NCI-H146 (cell line): ENCODE measurements at places on chromosomes 11 and 22.

DNA sequence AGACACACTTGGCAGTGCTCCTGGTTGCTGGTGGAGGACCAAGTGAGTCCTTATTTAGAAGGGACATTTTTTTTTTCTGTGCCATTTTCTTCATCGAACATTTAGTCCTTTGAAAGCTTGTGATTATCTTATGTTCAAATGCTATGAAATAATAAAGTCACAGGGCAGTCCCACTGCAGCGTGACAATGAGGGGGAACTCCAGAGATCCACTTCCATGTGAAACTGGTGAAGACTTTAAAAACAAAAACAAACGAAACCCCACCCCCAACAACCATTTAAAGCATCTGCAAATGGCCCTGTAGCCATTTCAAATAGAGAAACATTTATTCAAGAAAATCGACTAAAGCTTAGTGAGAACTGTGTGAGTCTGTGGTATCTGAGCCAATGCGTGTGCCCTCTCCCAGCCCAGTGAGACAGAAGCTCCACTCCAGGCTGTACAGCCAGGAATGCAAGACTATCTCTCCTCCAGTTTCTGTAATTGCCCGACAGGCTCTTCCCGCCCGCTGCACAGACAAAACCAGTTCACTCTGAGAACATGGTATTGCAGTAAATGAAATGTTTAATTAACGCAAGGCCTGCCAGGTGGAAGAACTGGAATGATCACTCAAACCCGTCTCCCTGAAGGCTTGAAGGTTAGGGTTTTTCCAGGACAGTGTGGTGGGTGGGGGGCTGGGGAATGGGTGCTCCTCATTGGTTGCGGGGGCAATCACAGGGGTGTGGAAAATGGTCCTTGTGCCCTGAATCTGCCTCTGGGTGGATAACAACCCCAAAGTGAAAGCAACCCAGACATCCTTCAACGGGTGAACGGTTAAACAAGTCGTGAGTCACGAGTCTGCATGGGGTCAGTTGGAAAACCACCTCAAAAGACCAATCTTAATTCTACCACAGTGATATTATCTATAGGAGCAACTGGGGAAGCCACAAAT lies 8.4 kb downstream of the KRTAP5-6 start:
- no peak for DNase-seq

GRCh38 chr22:32754413-32755041 lies 47.0 kb upstream of the TIMP3 start:
- no peak for DNase-seq

- no peak for DNase-seq
Observed at GRCh38 chr22:22667966-22668880, 23.8 kb downstream of the GGTLC2 start.

DNA sequence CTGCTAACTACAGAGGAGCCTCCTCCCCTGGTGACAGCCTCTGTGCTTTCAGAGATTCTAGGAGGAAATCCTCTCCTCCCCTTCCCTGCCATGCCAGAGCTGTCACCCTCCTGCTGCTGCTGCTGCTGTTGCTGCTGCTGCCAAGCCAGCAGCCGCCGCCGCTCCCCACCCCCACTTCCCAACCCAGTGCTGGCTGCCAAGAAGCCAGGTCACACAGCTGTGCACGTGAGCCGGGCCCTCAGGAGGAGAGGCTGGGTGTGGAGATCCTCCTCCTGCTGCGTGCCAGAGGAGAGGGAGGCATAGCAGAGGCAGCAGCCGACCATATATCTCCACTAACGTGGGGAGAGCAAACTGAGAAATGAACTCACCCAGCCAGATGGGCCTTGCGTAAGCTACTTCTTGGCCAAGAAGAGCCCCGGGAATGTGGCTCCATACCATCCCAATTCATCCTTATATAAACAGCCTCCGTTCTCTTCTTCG lies 12.4 kb downstream of the CRY2 start:
- DNase-seq = no peak

DNA sequence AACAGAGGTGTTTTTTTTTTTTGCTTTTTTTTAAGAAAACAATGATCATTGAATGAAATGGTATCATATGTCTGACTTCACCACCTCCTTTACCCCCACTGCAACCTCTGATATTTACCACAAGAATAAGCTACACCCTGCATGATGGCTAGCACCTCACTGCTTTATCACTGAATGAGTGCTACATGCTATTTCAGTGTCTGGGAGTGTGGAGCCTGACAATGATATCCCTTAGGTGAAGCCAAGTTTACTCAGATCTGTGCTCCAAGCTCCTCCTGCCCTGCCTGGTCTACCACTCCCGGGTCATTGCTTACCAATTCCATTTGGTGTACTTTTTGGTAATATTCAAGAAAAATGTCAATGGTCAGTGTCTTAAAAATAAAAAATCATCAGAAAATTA lies 21.1 kb downstream of the MMP20 start:
- DNase-seq = no peak

- DNase-seq = no peak
Observed at GRCh38 chr11:78467931-78468330, 50.3 kb upstream of the GAB2 start.

DNA sequence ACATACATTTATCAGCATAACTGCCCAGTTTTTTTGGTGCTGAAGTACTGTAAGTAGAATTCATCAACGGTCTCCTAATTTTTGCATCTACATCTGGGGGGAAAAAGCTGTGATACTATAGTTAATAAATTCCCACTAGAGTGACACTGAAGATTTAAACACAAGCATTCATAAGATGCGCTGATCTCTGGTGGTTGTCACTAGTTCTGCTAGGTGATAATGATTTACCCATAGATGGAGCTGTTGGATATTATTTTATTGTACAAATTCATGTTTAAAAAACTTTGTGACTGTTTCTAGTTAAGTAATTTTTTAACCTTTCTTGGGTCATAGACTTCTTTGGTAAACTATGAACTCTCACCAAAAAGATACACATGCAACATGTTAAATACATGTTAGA lies 106.6 kb downstream of the EMSY start:
- DNase-seq = no peak

- no peak for DNase-seq
Observed at GRCh38 chr11:108933630-108934029, 268.8 kb downstream of the DDX10 start.

DNA sequence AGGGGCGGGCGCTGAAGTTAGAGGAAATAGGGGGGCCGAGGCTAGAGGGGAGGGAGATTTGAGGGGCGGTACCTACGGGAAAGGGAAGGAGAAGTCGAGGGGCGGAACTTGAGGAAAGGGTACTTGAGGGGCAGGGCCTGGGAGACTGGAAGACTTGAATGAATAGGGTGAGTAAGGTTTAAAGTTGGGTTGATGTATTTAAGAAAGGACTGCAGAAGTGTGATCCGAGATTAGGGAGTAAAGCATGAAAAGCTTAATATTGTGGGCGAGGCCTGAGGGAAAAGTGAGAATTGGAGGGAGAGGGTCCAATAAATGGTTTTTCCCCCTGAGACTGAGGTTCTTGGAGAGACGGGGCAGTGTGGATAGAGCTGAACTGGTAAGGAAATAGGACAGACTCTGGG lies 723 bp downstream of the HSCB start:
- DNase-seq = no peak

- DNase-seq = peak; percentile 88
Observed at GRCh38 chr11:60657888-60658287, 41.5 kb upstream of the MS4A8 start.

GRCh38 chr11:16805938-16806337 lies 67.5 kb downstream of the C11orf58 start:
- no peak for DNase-seq

- DNase-seq = peak; percentile 22
Observed at GRCh38 chr11:20162824-20163782, 2.8 kb upstream of the DBX1 start.

DNA sequence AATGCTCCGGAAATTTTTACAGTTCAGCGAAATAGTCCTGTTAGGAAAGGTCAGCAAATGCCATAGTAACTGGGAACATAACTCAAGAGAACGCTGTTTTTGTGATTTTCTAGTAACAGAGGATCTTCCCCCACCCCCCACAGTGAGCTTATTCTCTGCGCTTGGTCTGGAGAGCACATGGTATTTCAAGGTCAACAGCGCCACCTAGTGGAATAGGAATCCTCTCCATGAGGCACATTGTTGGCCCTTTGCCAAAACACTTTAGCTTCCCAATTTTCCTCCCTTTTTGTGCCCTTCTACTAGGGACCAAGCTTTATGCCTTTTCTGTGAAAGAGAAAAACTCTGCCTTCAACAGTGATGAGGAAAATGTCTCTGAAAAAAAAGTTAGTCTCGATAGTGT lies 13.2 kb upstream of the OR4C12 start:
- DNase-seq = peak; percentile 64

DNA sequence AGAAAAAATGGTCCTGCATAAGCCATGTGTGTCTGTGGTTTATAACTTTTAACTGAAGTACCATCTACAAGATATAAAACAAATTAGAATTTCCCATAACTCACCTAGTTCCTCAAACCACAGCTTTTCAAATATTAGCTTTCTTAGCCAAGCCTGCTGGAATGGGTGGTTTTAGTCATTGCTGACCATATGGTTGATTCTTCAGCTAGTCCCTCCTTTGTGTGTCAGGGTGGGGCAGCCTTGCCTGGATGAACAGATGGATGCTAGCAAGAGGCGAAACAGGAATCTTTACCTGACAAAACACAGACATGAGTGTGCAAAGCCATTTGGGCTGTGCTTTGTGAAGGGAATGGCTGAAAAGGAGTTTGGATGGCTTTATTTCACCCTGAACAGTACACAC lies 6.9 kb upstream of the B3GNT6 start:
- DNase-seq = no peak

- DNase-seq = no peak
Observed at GRCh38 chr11:103871923-103872551, 164.4 kb upstream of the DDI1 start.

GRCh38 chr11:18707811-18708340 lies 9.3 kb downstream of the TMEM86A start:
- DNase-seq = no peak

GRCh38 chr11:35658020-35658948 lies 4.3 kb upstream of the TRIM44 start:
- no peak for DNase-seq

GRCh38 chr11:120564573-120565311 lies 53.2 kb downstream of the GRIK4 start:
- DNase-seq = peak; percentile 30

GRCh38 chr11:120509346-120510053 lies 2.0 kb upstream of the GRIK4 start:
- DNase-seq = no peak

GRCh38 chr11:34300926-34301295 lies 56.9 kb downstream of the ABTB2 start:
- no peak for DNase-seq

DNA sequence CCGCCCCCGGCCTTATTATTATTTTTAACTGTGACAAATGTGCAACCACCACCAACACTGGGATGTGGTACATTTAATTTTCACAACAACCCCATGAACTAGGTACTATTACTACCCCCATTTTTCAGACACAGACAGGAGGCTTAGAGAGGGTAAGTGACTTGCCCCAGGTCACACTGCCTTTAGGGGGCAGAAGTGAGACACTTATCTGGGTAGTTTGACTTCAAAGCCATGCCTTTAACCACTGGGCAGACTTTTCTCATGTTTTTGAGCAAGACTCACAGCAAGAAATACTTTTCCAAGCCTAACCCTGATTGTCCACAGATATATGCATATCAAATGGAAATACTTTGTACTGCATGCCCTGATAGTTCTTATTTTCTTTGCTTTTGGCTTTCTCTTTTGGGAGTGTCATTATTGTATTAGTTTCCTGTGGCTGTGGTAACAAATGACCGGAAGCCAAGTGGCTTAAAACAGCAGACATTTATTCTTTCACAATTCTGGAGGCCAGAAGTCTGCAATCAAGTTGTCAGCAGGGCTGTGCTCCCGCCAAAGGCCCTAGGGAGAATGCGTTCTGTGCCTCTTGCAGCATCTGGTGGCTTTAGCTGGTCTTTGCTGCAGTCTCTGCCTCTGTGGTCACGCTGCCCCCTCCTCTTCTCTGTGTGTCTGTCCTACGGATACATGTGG lies 110.8 kb downstream of the GRIK4 start:
- DNase-seq = no peak

- DNase-seq = no peak
Observed at GRCh38 chr22:45832180-45832579, 144.8 kb downstream of the WNT7B start.

DNA sequence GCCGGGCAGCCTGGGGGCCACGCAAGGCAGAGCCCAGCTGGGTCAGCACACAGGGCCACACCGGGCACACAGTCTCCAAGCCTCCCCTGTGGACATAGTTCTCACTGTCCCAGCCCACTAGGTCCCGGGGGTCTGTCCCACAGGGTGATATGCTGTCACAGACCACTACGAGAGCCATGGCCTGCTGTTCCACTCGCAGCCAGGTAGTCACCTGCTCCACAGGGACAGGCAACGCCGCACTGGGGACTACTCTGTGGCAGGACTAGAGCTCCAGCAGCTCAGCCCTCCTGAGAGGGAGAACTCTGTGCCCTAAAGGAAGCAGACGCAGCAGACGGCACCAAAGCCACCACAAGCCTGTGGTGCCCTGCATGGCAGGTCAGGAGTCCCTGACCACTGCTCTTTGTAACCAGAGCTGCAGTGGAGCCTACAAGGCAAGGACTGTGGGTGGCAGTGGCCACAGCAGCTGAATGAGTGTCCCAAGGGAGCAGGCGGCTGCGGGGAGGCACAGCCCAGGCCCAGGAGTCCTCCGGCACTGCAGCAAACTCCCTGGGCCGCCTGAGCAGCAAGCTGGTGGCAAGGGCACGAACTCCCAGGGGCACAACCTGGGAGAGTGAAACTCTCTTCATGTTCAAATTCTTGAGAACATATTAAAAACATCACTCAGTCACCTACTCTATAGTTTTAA lies 171.2 kb upstream of the GRK3 start:
- no peak for DNase-seq
